ENCODE measurements at places on chromosomes 12 and 14. TPM values are rescaled to one million over a fixed set of nuclear protein-coding genes. Genes with fewer than 3 reads are reported as not detected.

DNA sequence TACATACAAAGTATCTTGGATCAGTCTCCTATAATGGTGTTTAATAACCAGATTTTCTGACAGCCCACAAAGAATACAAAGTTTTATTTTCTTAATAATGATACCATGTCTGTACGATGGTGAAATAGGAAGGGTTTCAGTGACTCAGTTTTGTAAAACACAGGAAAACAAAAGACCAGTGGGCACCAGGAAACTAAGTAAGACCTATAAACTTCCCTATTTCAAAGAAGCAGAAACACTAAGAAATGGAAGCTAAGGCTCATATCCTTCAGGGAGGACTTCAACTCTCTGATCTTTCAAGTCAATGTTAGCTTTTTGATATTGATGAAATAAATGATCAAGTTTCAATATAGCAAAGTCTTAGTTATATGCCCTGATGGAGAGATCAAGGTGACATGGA lies 196.0 kb downstream of the DUSP6 start:
- no peak for DNase-seq

- no peak for DNase-seq
Measured at GRCh38 chr14:43981135-43981768, 525.8 kb downstream of the FSCB start.

DNA sequence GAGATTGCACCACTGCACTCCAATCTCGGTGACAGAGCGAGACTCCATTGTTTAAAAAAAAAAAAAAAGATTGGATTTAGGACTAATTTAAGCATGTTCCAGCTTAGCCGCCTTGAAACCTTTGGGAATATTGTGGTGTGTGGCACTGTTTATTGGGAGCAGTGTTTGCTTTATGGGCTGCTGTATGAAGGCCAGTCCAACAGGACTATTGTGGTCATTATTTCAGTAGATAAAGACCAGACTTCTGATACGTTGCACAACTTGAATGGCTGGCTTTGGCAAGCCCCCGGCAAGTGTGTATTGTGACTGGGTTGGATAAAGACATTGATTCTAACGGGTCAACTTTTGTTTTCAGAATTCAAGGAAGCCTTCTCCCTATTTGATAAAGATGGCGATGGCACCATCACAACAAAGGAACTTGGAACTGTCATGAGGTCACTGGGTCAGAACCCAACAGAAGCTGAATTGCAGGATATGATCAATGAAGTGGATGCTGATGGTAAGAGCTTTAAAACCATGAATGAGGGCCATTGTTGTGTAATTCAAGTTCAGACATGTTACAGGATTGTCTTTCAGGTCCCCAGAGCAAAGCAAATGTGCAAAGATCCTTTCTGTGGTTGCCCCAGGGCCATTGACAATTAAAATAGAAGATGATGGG lies 4.2 kb downstream of the CALM1 start:
- DNase-seq, result no peak

- DNase-seq, result no peak
Measured at GRCh38 chr12:8709124-8709830, 11.5 kb downstream of the RIMKLB start.

- DNase-seq, result no peak
Measured at GRCh38 chr12:24879644-24880043, 69.3 kb downstream of the BCAT1 start.

GRCh38 chr14:103418481-103418818 lies 33.2 kb downstream of the MARK3 start:
- no peak for DNase-seq

- DNase-seq, result no peak
Measured at GRCh38 chr12:8455727-8456360, at the start of gene CLEC6A. TSS of gene CLEC6A (plus strand) at chr12:8455962. CDS start at chr12:8456112, 150 bp downstream.

DNA sequence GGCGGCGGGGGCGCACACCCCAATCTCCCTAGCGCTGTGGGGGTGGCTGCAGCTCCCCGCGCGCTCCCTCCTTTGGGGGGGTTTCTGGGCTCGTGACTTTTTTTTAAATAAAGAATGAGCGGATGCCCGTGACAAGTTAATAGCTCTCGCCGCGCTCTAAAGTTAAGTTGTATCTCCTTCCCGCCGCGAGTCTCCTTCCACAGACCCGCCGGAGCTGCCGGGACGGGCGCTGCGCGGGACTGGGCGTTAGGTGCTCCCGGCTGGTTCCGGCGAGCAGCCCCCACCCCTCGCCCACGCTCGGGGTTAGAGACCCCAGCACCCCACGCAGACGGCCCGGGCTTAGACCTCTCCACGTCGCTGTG lies 82.6 kb upstream of the HMGA2 start:
- no peak for DNase-seq

DNA sequence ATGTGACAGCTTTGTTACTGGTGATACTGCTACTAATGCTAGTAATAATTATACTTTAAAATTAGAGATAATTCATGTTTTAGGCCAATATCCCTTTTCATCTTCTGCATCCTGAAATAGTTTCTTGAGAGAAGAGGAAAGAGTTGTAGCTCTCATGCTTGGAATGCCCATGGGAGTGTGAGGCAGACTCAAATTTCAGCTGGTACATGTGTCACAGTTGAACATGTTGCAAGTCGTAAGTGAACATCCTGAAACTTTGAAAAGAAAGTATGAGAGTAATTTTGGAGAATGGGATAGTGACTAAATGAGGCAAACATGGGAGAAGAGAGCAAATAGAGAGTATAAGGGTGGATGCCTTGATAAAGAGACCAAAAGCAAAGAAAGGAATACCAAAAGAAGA lies 168.0 kb downstream of the TMTC3 start:
- DNase-seq, result no peak

DNA sequence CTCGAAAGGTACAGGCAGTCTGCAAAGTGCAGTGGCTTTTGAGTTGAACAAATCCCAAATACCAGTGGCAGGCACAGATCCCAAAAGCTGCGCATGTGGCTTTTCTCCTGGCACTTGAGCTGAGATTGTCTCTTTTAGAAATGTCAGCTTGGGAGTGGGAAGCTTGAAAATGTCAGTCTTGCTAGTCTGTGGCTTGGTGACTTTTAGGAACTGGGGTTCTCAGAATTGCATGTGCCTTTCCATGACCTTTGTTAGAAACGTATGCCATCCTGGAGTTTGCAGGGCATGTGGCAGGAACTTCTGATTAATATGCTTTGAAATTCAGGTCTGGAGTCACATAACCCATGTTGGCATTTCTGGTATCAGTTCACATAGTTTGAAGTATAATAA lies 182.1 kb downstream of the CHST11 start:
- no peak for DNase-seq

- no peak for DNase-seq
Measured at GRCh38 chr12:13348464-13348863, 151.9 kb downstream of the EMP1 start.

GRCh38 chr14:55121628-55122439 lies 7.2 kb upstream of the LGALS3 start:
- DNase-seq, result no peak

GRCh38 chr12:62472472-62472871 lies 5.8 kb downstream of the MON2 start:
- no peak for DNase-seq

The KLHL33 gene
- total RNA-seq, result 0.33 TPM

The TMEM229B gene
- 1.4 TPM for total RNA-seq

The GPR84 gene
- not detected for total RNA-seq

The GPRC5A gene
- total RNA-seq, result 0.77 TPM

The CLEC2A gene
- total RNA-seq, result not detected

The RD3L gene
- 30.7 TPM for total RNA-seq

All from left ventricle myocardium inferior (tissue), 1 donor.